Left lung (tissue), 14 donors: ENCODE measurements at places on chromosomes 7 and 10. TPM values are rescaled to one million over a fixed set of nuclear protein-coding genes. Genes with fewer than 3 reads are reported as not detected.
A peak's percentile ranks its signal among the peaks of the same experiment; 100 is the strongest.

DNA sequence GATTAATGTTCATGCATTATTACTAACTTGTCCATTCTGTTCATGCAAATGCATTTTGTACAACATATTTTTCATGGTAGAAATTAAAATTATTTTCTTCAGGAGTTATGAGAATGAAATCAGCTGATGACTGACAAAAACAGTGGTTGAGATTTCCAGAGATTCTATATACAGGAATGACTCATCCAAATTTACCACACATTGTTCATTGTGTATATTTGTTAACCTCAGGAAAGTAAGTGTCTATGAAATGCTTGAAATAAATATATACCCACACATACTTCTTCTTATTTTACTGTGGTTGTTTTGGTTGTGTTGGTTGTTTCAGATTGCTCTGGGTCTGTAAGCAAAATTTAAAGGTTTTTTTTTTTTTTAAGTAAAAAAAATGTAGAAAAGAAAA lies 108.1 kb upstream of the SP8 start:
- no peak overlapping the region for H3K27ac ChIP-seq
- no peaks in the 10 kb centered on the region for H3K4me1 ChIP-seq
- no peak overlapping the region for H3K4me3 ChIP-seq
- H3K27me3 ChIP-seq, result no peaks in the 10 kb centered on the region
- DNase-seq, result no peak
- H3K36me3 ChIP-seq, result no peaks in the 10 kb centered on the region

DNA sequence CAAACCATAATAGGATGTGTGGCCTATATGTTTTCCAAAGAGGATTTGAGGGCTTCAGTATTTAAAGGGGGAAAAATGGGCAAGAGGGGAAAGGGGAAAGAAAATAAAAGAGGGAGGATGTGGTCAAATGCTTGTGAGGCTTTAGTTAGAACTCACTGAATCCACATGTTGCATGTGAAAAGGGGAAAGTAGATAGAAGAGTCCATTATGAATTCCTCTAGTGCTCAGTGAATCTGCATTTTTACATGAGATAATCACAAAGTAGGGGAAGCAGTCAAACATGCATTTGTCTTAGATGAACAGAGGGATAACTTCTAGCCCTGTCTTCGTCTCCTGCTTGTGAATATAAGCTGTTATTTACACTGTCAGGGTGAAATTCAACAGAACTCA lies 24.6 kb upstream of the AKAP9 start:
- no peaks in the 10 kb centered on the region for H3K4me1 ChIP-seq
- no peak overlapping the region for H3K4me3 ChIP-seq
- DNase-seq, result no peak

Gene IKZF1
- total RNA-seq, result 19.0 TPM

Gene AGBL3
- total RNA-seq, result 2.7 TPM

Gene LRMDA
- total RNA-seq, result 16.3 TPM

- no peaks in the 10 kb centered on the region for H3K36me3 ChIP-seq
- peaks cover 9% of the 10 kb centered on the region for H3K4me1 ChIP-seq
- peaks cover 11% of the 10 kb centered on the region for H3K27me3 ChIP-seq
These were observed 4.1 kb downstream of the DKK1 start for GRCh38 chr10:52318136-52318701.

DNA sequence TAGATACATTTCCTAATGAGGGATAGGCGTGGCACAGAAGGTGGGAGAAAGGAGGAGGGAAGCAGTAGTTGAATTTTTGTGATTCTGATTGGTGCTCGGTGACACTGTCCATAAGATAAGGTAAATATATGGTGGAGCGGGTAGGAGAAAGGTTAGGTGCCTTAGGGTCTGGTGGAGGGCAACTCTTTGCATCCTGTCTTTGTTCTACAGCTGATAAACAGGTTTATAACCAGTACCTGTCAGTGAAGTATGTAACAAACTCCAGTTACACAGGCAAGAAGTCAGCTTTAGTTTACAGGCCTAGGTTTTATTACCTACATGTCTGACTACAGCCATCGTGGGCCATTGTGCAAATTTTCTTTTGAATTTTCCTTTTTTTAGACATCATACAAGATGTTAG lies 10.9 kb upstream of the FAM180A start:
- no peaks in the 10 kb centered on the region for H3K4me1 ChIP-seq
- no peaks in the 10 kb centered on the region for H3K27me3 ChIP-seq
- no peak overlapping the region for H3K4me3 ChIP-seq
- no peaks in the 10 kb centered on the region for H3K36me3 ChIP-seq
- DNase-seq, result no peak
- no peak overlapping the region for H3K27ac ChIP-seq

DNA sequence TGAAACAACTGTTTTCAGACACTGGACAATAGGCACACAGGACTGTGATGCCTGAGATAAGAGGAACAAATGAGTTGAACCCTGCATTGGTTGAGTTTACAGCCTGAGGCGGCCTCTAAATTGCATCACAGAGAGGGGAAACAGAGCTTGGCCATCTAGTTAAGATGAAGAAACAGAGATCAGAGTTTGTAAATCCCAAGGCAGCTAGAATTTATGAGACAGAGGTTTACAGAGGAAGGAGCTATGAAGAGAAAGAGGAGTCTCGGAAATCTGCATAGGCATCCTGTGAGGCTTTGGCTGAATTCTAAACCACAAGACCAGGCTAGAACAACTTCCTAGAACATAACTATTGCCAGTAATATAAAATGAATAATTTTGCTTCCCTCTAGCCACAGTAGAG lies 41.0 kb upstream of the OIT3 start:
- no peak overlapping the region for H3K4me3 ChIP-seq
- H3K36me3 ChIP-seq, result no peaks in the 10 kb centered on the region

Gene ZNF503
- total RNA-seq, result 32.7 TPM

- DNase-seq, result no peak
- no peaks in the 10 kb centered on the region for H3K36me3 ChIP-seq
- peak overlapping the region; percentile 41 for H3K27ac ChIP-seq
These were observed 430 bp downstream of the PON3 start for GRCh38 chr7:95395755-95396135.

Gene MBL2
- total RNA-seq, result not detected

Gene UCN3
- total RNA-seq, result not detected

Gene GFRA1
- 1.9 TPM for total RNA-seq

DNA sequence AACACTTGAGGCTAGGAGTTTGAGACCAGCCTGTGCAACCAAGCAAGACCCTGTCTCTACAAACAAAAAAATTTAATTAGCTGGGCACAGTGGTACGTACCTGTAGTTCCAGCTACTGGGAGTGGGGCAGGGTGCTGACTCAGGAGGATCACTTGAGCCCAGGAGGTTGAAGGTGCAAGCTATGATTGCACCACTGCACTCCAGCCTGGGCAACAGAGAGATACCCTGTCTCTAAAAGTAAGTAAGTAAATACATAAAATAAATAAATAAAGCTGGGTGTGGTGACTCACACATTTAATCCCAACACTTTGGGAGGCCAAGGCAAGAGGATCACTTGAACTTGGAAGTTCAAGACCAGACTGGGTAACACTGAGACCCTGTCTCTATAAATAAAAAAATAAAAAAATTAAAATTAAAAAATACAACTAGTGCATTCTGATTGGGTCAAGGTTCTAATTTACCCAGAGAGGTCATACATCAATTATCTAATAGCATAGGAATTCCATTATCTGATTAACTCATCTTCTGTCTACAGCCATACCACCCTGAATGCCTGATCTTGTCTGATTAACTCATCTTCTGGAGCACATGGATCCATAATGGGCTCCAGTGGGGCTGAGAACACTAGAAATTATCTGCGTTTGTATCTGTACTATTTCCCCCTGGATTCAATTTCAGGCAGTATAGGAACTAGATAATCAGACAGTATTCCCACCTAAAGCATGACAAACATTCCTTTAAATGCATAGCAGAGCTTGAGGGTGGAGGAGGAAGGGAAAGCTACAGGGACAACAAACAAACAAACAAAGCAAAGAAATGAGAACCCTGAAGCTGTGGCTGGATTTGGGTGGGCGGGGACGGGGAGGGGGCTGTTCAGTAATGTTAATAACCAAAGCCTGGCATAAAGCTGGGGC lies 21.0 kb upstream of the HILPDA start:
- H3K36me3 ChIP-seq, result no peaks in the 10 kb centered on the region
- H3K4me3 ChIP-seq, result no peak overlapping the region
- no peak overlapping the region for H3K27ac ChIP-seq
- H3K27me3 ChIP-seq, result no peaks in the 10 kb centered on the region

Gene SEMA3D
- total RNA-seq, result 5.5 TPM

DNA sequence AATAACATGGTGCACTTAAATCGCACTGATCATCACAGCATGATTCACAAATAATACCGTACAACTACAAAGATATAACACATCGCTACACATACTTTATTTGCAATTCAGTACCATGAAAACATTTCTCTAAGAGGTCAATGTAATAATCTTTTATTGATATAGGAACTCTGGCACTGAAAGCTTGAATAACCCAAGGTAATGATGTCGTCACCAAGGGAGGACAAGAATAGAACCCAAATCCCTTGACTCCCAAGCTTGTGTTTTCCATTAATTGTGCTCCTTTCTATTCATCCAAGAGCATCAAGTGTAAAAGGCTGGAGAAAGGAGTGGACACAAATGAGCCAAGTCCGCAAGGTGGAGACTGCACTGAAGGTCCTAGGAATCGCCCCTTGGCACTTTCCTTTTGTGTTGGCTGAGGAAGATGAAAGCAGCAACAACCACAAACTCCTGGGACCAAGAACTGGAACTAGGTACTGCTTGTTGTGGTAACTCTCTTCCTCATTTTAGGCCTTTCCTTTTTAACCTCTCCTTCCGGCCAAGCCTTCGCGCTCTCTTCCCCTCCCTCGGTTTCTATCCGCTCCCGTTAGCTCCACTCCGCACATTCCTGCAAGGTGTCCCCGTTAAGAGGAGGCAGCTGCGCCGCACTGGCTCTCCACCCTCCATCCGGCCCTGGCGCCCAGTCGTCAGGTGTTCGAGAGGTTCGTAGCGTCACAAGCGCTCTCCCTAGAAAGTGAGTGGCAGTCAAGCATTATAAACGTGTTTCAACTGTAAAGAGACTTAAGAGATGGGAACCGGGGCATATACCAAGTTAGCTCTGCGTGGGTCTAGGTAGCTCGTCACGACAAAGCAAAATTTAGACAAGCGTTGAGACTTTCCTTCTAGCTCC lies 1.0 kb upstream of the CBLL1 start:
- H3K4me1 ChIP-seq, result peaks cover 17% of the 10 kb centered on the region
- DNase-seq, result no peak
- no peaks in the 10 kb centered on the region for H3K36me3 ChIP-seq
- H3K27me3 ChIP-seq, result no peaks in the 10 kb centered on the region
- H3K4me3 ChIP-seq, result peak overlapping the region; percentile 97

DNA sequence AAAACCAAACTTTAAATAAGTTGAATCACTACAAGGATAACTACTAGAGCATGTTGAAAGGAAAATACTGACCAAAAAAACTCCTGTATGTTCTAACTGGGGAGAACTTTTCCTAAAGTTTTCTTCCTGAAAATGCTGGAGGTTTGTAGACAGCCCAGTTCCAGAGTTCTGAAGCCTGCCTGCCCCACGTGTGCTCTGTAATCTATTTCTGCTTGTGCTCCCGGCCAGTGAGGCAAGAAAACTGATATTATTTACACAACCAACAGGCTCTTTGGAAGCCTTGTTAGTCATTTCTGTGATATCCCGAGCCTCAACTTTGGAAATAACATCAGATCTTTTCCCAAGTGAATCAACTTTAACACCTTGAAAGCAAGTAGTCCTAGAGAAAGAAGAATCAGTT lies 46.7 kb downstream of the ZFAND4 start:
- H3K27me3 ChIP-seq, result no peaks in the 10 kb centered on the region
- H3K36me3 ChIP-seq, result peaks cover 12% of the 10 kb centered on the region
- no peak overlapping the region for H3K27ac ChIP-seq
- DNase-seq, result no peak
- no peak overlapping the region for H3K4me3 ChIP-seq

Gene CNNM1
- total RNA-seq, result 0.79 TPM

DNA sequence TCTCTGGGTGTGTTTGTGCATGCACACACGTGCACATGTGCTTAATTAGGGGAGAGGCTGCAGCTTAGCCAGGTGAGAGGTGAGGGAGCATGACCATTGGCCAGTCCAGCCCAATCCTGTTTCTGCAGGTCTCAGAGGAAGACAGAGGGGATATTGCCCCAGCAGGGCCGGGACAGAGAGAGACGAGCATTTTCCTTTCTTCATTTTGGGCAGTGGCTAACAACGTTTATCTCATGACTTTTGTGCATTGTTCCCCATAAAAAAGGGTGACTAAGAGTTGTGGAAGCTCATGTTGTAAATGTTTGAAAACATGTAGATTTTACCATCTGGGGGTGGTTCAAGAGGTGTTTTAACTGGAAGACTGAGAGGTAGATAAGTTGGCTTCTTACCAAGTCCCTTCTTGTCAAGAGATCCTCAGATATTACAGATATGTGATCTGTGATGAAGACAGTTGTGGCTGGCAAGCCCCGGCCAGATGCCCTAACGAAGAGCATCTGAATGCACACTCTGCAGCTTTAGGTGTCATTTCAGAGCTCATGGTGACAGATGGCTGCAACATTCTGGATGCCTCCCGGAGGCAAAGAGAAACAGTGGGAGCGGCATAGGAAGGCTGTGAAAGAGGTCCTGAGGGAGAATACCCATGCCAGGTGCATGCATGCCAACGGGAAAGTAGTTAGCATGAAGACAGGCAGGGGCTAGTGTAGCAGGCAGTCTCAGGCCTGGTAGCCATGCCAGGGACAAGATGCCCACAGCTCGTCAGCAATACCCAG lies 16.7 kb upstream of the DMBT1 start:
- H3K27me3 ChIP-seq, result no peaks in the 10 kb centered on the region
- H3K4me3 ChIP-seq, result no peak overlapping the region
- no peaks in the 10 kb centered on the region for H3K36me3 ChIP-seq
- DNase-seq, result no peak
- H3K4me1 ChIP-seq, result peaks cover 6% of the 10 kb centered on the region
- H3K27ac ChIP-seq, result no peak overlapping the region

Gene AKR1C3
- total RNA-seq, result 47.1 TPM

Gene NEUROG3
- total RNA-seq, result not detected

DNA sequence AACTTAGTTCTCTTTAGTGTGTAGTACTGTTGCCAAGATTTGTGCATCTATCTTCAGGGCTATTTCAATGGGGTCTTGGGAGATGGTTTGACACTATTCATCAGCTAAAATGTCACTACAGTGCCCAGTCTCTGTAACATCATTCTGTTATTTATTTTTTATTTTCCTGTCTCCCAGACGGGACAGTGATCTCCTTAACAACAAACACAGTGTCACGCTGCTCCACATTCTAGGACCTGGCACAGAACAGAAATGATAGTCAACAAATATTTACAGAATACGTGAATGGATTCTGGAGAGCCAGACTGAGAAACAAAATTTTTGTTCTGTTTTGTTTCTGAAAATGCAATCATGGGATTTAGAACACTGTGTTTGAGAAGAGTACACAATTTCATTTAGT lies 937.7 kb upstream of the LRRN3 start:
- no peak overlapping the region for H3K4me3 ChIP-seq
- H3K27me3 ChIP-seq, result no peaks in the 10 kb centered on the region
- no peaks in the 10 kb centered on the region for H3K36me3 ChIP-seq
- no peak for DNase-seq
- H3K4me1 ChIP-seq, result no peaks in the 10 kb centered on the region

DNA sequence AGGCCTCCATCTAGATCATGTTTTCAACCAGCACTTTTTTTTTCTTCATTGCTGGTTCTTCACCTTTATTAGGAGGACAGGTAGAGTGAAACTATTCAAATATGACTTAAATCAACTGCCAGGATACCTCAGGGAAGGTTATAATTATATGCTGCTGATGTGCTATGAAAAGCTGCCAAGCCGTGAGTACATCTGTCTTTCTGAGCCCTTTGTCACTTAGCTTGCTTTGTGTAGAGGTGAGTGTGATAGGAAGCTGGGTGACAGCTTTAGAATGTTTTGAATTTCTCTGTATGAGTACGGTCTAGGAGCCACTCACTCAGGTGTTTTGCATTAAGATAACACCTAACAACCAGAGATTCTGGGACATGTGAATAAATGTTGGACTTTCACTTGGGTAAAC lies 365.2 kb downstream of the OTUD1 start:
- no peaks in the 10 kb centered on the region for H3K4me1 ChIP-seq
- no peaks in the 10 kb centered on the region for H3K36me3 ChIP-seq
